ENCODE measurements at places on chromosomes 4 and X.

- DNase-seq, result no peak
These were observed 111.0 kb downstream of the EPHA5 start for GRCh38 chr4:65559270-65559669.

DNA sequence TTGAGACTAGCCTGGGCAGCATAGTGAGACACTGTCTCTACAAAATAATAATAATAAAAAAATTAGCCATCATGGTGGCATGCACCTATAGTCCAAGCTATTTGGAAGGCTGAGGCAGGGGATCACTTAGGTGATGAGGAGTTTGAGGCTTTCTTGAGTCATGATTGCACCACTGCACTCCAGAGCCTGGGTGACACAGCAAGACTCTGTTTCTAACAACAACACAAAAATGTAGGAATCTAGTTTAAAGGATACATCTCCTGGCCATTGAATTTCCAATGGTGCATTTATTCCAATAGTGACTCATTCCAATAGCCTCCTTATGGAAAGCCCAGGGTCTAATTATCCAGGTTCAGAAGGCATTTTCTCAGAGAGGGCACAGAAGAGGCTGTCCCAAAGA lies 21.9 kb upstream of the HERC6 start:
- DNase-seq, result no peak

DNA sequence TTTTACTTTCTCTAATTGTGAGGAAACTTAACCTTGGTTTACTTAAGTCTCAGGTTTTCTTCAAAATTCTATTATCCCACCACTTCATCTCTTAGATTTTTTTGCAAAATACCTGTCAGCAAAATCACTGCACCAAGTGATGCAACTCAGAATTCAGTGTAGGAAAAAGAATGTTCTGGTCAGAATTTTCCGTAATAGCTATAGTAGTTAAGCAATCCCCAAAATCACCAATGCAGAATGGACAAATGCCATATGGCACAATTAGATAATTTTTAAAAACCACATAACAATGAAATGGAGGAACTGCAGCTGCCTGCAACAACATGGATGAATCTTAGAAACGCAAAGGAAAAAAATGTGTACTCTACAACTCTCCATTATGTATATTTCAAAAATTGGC lies 373.1 kb downstream of the NAF1 start:
- DNase-seq, result no peak

DNA sequence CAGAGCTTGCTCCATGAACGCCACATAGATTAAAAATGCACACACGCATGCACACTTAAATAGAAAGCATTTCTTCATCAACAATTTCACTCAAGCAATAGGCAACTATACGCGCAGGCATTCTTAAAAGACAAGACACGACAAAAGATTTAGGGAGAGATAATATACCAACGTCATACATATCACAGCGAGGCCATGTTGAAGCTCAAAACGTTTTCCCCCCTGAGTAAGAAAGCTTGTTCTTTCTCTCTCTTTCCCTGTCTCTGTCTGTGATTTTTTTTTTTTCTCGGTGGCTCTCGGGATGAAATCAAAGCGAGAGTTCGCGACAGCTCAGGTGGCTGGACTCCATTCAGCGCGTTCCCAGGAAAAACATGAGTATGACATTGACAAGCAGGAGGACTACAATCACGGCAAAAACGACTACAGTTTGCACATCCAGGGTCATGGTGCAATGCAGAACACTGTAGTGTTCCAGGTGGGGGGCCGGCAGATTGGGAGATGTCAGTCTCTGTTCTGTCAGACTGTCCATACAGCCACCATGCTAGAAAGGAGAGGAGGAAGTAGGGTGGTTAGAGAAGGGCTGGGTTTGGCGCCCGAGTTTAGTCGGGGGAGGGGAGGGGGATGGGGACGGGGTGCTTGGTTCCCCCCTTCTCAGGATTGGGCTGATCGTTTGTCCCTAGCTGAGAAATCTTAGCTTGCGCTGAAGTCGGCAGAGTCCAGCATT lies 30.7 kb downstream of the ARHGEF9 start:
- DNase-seq, result no peak

GRCh38 chr4:5465529-5465928 lies 242.8 kb downstream of the EVC2 start:
- no peak for DNase-seq

- DNase-seq, result no peak
These were observed 23.9 kb upstream of the PRDM8 start for GRCh38 chr4:80173401-80173800.

GRCh38 chrX:130994671-130995070 lies 63.5 kb upstream of the ARHGAP36 start:
- no peak for DNase-seq

GRCh38 chr4:122603156-122603574 lies 17.7 kb downstream of the IL21 start:
- DNase-seq, result no peak

DNA sequence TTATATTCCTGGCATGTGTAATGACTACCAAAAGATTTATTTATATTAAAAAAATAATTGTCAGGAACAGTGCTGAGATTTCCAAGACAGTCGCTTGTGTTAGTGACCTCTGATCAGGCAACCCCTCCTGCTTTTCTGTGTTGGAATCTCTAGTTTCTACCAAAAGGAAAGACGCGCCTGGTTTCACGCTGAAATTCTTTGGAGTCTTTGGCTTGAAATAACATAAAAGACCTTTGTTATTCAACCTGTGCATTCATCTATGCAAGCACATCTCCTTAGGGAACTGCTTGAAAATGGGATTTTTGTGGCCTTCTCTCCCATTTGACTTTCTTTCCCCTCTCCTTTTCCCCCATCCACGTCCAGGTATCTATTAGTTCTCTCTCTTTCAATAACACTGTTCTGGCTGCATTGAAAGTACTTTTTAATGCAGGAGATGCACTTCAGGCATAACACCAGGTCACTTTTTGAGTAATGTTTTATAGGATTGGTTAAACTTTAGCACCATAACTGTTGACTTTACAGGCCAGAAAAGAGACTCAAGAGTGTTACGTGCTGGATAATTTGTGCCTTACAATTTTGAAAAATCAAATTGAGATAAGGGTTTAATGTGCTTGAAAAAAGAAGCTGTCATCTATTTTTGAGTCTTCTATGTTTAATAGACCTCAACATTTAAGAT lies 172.7 kb downstream of the GPAT3 start:
- DNase-seq, result no peak

- no peak for DNase-seq
These were observed 280.2 kb upstream of the GALNTL6 start for GRCh38 chr4:171532968-171533367.

- no peak for DNase-seq
These were observed 1591.7 kb upstream of the ADGRL3 start for GRCh38 chr4:59608466-59608865.

GRCh38 chr4:174467107-174467506 lies 55.2 kb downstream of the HPGD start:
- DNase-seq, result no peak

GRCh38 chrX:34927866-34928265 lies 14.7 kb upstream of the FAM47B start:
- DNase-seq, result no peak

DNA sequence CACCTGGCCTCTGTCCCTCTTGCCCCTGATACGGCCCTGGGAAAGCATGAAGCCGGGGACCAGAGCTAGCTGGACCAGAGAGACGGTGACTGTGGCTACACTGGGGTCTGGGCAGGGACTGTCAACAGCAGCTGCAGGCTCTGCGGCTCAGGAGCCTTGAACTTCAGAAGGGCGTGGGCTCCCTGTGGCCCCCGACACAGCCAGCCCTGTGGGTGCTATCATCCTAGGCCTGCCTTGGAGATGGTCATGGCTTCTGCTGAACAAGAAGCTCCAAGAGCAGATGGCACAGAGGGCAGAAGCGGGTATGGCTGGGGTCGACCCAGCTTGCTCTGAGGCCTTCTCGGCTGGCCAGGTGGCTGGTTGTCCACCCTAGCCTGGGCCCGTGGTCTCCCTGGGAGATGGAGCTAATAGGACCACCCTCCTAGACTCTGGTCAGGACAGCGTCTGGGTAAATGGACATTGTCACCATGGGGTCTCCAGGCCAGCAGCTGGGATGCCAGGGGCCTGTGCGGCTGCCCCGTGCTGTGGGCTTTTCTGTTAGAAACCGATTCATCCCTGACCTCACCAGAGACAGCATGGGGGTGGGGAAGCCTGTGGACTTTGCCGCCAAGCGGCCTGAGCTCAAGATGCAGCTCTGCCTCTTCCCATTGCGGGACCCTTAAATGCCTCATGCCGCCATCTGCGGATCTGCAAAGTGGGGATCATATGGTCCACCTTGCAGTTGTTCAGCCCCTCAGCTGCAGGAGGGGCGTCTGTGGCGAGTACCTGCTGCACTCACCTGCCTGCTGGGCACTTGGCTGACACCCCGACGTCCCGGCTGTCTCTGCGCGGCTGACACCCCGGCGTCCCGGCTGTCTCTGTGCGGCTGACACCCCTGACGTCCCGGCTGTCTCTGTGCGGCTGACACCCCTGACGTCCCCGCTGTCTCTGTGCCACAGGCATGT lies 21.1 kb downstream of the CPZ start:
- no peak for DNase-seq

GRCh38 chr4:146235654-146236177 lies 21.4 kb downstream of the REELD1 start:
- no peak for DNase-seq

DNA sequence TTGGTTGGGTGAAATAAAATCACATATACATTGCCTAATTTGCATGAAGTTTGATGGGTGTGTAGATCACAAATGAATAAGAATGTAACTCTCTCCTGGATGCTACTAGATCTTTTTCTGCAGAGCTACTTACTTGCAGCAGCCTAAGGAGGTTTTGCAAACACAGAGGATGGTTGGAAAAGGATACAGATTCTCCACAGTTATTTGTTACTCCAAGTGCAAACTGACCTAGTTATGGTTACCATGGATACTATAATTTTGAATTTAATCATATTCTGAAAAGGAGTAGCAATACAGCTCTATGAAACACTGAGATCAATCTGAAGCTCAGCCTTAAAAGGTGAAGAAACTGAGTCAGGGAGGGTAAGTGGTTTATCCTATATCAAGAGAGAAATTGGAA lies 9.1 kb upstream of the ARHGEF38 start:
- no peak for DNase-seq
